ENCODE measurements at places on chromosomes 4 and X.

DNA sequence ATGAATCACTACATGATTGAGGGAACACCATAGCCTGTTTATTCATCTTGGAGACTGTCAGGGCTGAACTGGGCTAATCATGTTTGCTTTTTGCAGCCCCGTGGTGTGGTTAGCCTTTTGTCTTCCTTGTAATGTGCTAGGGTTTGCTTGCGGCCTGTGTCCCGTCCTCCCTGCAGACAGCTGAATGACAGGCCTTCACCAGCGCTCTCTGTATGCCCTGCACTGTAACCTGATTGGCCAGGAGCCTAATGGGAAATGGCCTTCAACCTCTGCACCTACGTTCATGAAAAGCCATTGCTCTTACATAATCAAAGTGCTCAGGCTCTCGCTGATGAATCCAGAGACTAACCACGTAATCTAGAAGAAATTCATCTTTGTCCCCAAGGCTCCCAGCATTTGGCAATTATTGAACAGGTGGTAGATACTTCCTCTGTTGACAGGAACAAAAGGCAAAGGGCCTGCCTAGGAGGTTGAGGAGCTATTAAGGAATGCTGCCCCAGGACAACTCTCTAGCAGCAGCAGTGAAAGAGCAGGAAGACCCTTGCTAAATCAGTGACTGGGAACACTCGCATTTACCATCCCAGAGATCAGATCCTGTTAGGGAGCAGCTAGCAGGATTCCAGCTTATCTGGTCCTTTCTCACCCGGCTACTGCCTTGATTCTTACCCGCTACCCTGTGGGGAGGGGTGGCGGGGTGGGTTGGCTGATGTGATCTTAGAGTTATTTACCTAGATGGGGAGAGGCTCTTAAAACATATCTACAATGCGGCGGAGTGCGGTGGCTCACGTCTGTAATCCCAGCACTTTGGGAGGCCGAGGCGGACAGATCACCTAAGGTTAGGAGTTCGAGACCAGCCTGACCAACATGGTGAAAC lies 42.3 kb upstream of the FAT1 start:
- peak; percentile 74 for DNase-seq

- DNase-seq, result no peak
Observed at GRCh38 chr4:117421706-117422105, 336.3 kb upstream of the TRAM1L1 start.

DNA sequence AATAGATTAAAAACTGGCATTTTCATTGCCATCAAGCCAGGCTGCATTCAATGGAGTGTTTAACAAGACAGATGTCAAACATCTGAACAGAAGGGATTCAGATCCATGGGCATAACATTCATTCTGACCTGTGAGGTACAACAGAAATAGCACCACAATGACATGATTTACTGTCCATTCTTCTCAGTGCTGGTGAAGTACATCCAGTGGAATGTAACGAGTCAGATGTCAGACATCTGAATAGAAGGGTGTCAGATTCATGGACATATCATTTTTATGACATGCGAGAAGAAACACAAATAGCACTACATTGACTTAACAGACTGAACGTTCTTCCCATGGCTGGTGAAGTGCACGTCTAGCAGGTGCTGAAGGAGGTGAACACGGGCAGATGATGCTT lies 186.4 kb downstream of the PPP4R3C start:
- peak; percentile 2 for DNase-seq

- DNase-seq, result no peak
Observed at GRCh38 chr4:97770222-97770621, 373.1 kb downstream of the STPG2 start.

DNA sequence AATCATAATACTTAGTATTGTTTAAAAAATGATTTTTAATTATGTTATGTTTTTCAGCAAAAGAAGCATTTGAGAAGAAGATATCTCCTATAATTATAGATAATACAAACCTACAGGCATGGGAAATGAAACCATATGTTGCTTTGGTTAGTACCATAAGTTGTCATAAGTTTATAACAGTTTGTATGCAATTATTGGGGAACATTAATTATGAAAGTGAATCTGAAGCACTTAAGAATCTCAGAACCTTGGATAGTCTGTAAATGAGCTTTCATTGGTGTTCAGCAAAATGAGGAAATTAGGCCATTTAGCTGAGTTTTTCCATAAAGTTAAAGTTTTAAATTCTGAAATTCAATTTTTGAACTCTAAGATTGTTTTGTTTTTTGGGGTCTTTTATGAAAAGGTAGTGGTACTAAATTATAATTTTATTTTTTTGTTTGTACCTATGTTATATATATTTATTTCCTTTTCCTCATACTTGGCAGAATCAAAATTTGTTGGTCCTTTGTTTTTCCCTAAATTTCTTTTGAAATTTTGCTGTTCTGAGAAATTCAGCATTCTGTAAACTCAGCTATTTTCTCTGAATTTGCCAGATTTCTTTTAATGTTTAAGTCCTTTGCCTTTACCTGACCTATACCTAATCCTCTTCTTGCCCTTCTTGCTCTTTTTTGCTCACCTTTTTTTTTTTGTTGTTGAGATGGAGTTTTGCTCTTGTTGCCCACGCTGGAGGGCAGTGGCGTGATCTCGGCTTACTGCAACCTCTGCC lies 55.6 kb downstream of the N4BP2 start:
- DNase-seq, result no peak

DNA sequence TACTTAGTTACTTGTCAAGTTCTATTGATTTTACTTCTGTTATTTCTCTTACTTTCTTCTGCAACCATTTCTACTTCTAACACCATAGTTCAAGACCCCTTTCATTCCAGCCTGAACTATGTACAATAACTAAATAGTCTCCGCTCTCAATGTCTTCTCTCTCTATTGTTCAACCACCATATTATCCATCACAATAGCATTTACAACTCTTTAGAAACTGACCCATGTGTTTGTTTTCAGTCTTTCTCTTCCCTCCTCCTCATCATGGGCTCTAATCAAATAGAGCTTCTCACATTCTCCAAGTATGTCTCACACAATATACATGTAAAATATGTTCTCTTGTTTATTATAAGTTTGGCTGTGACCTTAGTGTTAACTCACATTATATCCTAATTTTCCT lies 143.6 kb downstream of the ZAR1 start:
- no peak for DNase-seq

DNA sequence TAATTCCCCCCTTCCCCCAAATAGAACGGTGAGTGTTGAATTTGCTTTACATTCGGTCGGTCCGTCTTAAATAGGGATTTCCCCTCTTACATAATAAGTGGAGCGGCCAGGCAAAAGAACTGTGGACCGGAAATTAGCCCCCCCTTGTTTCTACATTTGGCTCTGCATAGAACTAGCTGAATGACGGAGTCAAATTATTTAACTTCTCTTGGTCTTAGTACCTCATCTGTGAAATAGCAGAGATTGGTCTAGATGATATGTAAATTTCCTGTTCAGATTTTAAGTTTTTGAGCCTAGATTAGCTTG lies 1.3 kb downstream of the SPATA18 start:
- peak; percentile 47 for DNase-seq

- peak; percentile 16 for DNase-seq
Observed at GRCh38 chrX:154486052-154486395, 391 bp downstream of the UBL4A start.

DNA sequence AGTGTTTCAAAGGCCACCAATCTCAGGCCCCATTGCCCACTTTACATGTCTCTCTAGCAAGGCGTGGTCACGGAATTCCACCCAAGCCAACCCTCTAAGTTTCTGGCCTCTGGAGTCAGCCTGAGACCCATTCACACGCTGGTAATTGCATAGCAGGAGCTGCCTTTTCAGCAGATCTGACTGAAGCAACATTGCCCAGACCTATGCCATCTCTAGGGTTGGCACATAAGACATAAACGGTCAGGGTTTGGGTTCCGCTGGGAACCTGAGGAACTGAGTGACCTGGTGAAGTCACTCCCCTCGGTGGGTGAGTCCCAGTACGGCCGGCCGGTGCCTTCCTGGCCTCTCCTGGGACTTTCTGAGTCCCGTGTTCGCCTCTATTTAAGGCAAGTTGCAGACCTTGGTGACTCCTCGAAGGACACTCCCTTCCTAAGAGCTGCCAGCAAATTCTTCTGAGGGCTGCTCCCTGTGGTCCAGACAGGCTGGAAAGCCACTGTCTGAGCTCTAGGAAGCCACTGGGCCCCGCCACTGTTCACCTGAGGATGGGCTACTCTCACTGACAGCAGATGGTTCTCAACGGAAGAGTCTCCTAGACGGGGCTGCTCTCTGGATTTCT lies 15.9 kb downstream of the CTAG1A start:
- DNase-seq, result peak; percentile 10

DNA sequence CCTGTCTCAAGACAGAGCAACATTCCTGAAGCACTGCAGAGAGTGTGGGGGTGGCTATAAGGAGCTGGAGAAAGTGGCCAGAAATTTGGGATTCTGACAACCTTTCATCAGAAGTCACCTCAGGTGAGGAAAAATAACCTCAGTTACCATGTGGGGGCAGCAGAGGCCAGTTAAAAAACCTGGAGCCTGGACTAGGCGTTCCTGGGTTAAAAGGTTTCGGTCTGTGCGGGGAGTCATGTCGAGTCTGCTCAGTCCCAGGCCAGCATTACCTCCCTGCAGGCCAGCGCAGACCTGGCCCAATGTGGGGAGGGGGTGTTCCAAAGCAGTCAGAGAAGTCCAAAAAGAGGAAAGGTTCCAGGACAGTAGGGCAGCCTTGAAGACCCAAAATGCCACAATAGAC lies 10.9 kb upstream of the NALF2 start:
- peak; percentile 36 for DNase-seq

- peak; percentile 63 for DNase-seq
Observed at GRCh38 chrX:69210581-69210980, 45.3 kb upstream of the PJA1 start.

GRCh38 chr4:151921386-151921785 lies 160.6 kb upstream of the GATB start:
- DNase-seq, result peak; percentile 12

GRCh38 chrX:148567779-148568178 lies 67.4 kb downstream of the AFF2 start:
- DNase-seq, result no peak

- no peak for DNase-seq
Observed at GRCh38 chr4:113504422-113504821, 257.1 kb downstream of the CAMK2D start.

DNA sequence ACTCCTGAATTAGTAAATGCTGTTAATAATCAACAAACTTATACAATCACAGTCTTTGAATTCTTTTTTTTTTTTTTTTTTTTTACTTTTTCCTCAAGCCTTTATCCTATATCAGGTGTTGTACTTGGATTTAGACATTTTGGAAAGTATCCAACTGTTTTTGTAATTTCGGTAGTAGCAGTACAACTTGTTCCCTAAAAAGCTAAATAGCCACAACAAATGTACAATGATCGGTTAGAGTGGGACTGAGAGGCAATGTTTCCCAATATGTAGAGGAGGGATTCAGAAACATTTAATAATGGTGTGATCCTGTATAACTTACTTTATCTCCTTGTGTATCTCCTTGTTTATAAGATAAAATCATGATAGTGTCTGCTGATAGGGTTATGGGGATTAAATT lies 343.1 kb downstream of the GRID2 start:
- DNase-seq, result no peak

DNA sequence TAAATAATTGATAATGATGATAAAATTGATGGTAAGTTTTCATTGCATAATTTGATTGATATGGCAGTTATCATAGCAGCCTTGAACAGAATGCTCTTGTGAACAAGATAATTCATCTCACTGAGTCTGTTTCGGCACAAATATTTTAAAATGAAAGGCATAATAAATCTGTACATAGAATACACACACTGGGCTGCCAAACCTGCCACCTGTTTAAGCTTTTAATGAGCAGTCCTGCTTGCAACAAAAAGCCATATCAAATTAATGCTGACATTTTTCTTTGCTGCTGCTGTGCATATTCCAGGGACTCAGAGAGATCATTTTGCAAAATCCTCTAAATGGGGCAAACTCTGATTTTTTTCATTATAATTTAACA lies 201.1 kb downstream of the ARHGAP24 start:
- DNase-seq, result no peak

- peak; percentile 90 for DNase-seq
Observed at GRCh38 chr4:102500696-102501446, at the start of gene NFKB1. Gene NFKB1 (plus strand): TSS chr4:102501359. CDS start chr4:102525519, 24,160 bp downstream.

DNA sequence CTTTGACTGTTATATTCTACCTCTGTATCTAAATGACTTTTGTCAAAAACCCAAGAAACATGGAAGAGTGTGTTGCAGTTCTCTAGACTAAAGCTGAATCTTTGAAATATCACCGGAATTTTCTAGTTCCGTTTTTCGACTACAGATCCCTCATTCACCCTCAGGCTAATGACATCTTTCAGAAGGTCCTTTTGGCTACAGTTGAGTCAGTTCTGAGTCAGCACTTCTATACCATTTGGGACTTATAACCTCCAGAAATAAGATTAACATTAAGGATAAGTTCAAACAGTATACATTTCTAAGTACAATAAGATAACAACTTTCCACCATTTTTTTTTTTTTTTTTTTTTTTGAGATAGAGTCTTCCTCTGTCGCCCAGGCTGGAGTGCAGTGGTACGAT lies 331.0 kb upstream of the CPXCR1 start:
- no peak for DNase-seq

DNA sequence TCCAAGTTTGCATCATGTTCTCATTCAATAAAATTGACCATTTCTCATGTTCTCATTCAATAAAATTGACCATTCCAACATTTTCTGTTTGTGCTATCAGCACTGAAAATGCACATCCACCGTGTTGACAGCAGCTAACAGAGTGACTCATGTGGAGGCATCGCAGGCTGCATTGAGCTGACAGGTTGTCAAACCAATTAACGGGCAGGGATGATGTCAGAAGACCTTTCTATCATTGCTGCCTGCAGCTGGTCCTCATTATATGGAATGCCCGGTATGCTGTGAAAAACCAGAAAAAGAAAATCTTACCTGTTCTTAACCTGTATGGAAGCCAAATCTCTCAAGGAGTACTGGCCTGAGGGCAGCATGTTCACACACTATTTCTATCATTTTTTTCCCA lies 202.0 kb downstream of the SMIM20 start:
- peak; percentile 61 for DNase-seq

DNA sequence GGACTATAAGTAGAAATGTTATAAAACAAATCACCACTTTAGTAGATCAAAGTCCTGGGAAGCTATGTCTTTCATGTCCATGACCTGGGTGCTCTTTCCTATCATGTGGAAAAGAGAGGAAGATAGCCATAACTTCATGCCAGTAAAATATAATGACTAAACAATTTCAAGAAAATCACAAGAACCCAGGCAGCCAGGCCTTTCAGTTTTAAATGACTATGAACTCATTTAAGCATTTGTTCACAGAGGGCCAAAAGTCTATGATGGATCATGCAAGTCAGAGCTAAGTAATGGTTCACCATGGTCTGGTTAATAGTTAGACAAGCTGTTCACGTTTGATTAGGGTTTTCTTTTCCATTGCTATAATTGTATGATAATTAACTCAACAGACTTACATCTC lies 155.8 kb downstream of the PPARGC1A start:
- DNase-seq, result no peak

DNA sequence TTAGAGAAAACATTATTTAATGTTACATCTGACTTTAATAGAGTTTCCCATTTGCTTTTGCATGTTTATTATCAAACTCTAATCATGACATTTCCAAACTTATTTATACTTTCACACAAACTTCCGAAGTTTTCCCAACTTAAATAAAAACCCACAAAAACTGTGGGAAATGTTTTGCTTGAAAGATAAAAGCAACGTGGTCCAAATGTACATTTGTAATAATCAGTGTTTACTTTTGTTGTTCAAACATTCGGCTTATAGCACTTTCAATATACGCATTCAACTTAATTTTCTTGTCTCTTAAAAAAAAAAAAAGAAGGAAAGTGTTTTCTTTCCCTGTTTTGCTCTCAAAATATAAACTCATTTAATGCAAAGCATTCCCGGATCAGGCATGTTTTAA lies 51.0 kb downstream of the STX18 start:
- no peak for DNase-seq
